Upper lobe of left lung (tissue), 6 donors: ENCODE measurements at places on chromosomes 12 and 14. TPM values are rescaled to one million over a fixed set of nuclear protein-coding genes. Genes with fewer than 3 reads are reported as not detected.

DNA sequence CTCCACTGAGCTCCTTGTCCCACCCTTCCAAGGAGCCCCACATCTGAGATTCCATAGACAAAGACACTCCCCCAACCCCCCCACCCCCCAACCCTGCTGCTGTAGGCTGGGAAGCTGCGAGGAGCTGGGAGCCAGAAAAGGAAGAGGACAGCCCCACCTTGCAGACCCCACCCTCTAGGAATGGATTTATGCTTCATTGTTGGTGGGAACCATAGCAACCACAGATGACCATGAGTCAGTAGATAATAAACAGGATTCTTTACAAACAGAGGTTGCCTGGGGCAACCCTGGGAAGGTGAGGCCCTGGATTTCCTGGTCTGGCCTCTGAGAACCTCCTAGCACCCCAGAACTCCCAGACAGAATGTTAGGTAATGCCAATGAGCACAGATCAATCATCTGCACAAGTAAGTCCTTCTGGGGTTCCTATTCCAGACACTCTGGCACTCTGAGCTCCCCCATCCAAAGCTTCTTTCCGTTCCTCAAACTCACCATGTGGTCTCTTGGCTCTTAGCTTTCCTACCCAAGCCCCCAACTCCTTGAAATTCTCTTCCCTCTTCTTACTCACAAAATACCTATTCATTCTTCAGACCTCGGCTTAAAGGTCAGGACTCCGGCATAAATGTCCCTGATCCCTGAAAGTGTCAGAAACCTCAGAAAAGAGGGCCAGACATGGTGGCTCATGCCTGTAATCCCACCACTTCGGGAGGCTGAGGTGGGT is 15.2 kb upstream of the PLEKHG6 start:
- no peak for DNase-seq

GRCh38 chr14:73437206-73437605 is 21.1 kb downstream of the NUMB start:
- DNase-seq = no peak

PCED1B gene
- total RNA-seq = 8.5 TPM

DNA sequence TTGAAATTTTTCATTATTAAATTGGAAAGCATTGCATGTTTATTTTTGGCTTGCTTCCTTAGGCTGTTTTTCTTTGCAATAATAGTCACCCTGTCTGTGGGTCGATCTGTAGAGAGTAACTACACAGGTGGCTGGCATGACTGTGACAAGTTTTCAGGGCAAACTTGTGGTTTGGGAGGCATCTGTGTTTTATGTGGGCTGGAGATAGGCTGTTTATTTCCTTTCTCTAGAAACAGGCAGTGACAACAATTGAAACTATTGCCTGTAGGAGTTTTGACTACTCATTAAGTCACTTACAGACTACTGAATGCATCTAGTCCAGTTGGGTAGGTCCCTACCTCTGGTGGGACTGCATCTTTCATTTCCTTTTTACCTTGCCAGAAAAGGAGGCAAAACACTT is 155.6 kb downstream of the DYRK2 start:
- DNase-seq = no peak

GOLGA3 gene
- 53.8 TPM for total RNA-seq
